Dorsolateral prefrontal cortex (tissue), 122 donors: ENCODE measurements at places on chromosomes 1 and 21.

GRCh38 chr21:25385911-25386474 is 221.3 kb downstream of the MRPL39 start:
- DNase-seq = no peak

GRCh38 chr1:207578796-207579435 is 66.0 kb upstream of the CR1L start:
- DNase-seq = no peak

DNA sequence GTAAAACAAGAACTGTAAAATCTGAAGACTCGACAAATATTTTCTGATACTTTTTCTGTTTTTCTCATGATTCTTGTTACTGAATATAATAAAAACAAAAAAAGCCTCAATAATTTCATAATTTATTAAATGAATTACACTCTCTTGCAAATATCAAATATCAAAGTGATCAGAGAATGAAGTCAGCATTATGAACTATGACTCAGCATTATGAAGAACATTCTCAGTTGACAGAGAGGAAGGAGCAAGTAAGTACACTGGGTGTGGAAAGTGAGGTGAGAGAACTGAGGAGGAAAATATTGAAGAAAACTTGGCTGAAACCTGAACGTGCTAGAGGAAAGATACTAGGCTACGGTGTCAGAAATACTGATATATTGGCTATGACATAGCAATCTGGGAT is 529.5 kb downstream of the KCNT2 start:
- DNase-seq = no peak

DNA sequence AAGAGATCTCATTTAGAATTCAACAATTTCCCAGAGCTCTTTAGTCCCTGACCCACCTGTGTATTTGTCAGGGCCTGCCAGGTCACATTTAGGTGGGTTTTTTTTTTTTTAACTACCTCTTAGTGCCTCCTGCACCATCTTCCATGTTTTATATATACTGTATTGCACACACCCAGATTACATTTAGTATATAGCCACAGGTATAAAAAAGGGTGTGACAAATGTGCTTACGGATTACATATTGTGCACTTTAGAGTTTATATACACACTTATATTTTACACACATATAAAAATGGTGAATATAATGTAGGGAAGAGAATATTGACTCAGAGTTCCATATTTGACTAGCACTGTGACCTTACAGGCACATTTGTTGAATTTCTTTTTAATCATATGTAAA is 17.4 kb upstream of the LRIG2 start:
- no peak for DNase-seq

- no peak for DNase-seq
Observed at GRCh38 chr1:67201891-67202290, 35.6 kb downstream of the IL23R start.

GRCh38 chr1:204562075-204562990 is 46.1 kb downstream of the MDM4 start:
- no peak for DNase-seq

- no peak for DNase-seq
Observed at GRCh38 chr1:46180082-46180616, 3.9 kb upstream of the P3R3URF start.

DNA sequence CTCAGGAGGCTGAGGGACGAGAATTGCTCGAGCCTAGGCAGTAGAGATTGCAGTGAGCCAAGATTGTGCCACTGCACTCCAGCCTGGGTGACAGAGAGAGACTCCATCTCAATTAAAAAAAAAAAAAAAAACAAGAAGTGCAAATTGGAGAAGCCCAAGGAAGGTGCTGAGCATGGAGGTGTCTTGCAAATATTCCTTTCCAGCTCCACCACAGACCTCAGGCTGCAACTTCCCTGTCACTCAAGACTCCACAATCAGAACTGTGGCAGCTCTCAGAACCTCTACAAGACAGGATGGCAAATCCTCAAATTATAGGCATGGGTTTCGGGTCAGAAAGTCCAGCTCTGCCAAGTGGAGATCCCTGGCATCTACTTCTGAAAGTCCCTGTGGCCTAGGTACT is 104.4 kb upstream of the TIAM1 start:
- no peak for DNase-seq

GRCh38 chr1:82786883-82787282 is 986.1 kb downstream of the ADGRL2 start:
- DNase-seq = no peak

DNA sequence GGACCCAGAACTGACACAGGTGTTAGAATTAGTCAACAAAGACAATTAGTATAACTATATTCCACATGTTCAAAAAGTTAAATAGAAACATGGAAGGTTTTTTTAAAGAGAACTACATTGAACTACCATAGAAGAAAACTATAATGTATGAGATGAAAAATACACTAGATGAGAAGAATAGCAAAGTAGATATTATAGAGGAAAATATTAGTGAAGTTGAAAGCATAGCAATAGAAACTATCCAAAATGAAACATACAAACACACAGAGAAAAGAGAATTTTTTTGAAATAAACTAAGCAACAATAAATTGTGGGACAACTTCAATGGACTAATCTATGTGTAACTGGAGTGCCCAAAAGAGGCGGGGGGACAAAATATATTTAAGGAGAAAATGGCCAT is 8.0 kb upstream of the HEATR1 start:
- DNase-seq = no peak

DNA sequence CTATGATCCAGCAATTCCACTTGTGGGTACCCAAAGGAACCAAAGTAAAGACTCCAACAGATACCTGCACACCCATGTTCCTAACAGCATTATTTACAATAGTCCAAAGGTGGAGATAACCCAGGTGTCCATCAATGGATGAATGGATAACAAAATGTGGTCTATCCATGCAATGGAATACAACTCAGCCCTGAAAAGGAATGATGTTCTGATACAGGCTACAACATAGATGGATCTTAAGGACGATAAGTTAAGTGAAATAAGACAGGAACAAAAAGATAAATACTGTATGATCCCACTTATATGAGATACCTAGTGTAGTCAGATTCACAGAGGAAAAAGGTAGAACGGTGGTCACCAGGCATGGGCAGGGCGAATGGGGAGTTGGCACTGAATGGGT is 69.7 kb downstream of the GNG4 start:
- no peak for DNase-seq
